Sciatic nerve (tissue), 2 donors: ENCODE measurements at places on chromosomes 4 and X. TPM values are rescaled to one million over a fixed set of nuclear protein-coding genes. Genes with fewer than 3 reads are reported as not detected.

- no peak for DNase-seq
Measured at GRCh38 chr4:123325241-123325681, 71.3 kb upstream of the SPRY1 start.

GRCh38 chr4:76649086-76649485, 214.1 kb downstream of the SHROOM3 start:
- no peak for DNase-seq

GRCh38 chr4:16745009-16745635, 153.3 kb downstream of the LDB2 start:
- DNase-seq: no peak

- DNase-seq: no peak
Measured at GRCh38 chr4:174753021-174753420, 76.0 kb downstream of the GLRA3 start.

GRCh38 chrX:123964156-123964834, 2.8 kb downstream of the STAG2 start:
- no peak for DNase-seq

The CDS1 gene
- 0.31 TPM for total RNA-seq

The PABPC5 gene
- total RNA-seq: 4.3 TPM

The KLB gene
- 1.2 TPM for total RNA-seq
